ENCODE measurements at places on chromosomes 16 and 17. TPM values are rescaled to one million over a fixed set of nuclear protein-coding genes. Genes with fewer than 3 reads are reported as not detected.

DNA sequence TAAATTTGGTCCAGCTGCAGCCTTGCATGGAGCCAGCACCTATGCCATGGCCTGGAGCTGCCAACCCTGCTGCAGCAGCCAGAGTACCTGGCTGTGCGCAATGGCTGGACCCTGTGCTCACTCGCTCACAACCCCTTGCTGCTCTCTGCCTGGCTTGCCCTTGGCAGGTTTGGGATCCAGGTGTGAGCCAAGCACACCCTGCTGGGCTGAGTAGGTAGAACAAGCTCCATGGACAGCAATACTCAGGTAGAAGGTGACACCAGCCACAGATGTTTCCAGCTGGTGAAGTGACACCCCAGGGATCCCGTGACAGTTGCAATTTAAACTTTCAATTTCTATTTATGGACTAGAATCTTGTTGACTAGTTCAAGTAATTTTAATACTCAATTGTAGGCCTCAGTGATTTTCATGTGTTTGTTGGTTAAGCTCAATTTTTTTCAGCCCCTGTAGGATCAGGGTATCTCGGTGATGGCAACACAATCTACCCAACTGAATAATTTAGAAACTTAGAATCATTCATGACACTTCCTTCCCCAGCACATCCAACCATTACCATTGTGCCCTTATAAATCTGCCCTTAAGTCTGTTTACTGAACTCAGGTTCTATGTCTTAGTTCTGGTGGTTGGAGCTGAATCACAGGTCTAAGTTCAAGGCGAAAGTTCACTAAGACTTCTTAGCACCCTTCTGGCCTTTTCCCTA, 480.0 kb downstream of the PMP22 start:
- H3K27me3 ChIP-seq = no peaks in the 10 kb centered on the region
- H3K4me3 ChIP-seq = no peak overlapping the region
- no peaks in the 10 kb centered on the region for H3K36me3 ChIP-seq
- H3K4me1 ChIP-seq = no peaks in the 10 kb centered on the region

DNA sequence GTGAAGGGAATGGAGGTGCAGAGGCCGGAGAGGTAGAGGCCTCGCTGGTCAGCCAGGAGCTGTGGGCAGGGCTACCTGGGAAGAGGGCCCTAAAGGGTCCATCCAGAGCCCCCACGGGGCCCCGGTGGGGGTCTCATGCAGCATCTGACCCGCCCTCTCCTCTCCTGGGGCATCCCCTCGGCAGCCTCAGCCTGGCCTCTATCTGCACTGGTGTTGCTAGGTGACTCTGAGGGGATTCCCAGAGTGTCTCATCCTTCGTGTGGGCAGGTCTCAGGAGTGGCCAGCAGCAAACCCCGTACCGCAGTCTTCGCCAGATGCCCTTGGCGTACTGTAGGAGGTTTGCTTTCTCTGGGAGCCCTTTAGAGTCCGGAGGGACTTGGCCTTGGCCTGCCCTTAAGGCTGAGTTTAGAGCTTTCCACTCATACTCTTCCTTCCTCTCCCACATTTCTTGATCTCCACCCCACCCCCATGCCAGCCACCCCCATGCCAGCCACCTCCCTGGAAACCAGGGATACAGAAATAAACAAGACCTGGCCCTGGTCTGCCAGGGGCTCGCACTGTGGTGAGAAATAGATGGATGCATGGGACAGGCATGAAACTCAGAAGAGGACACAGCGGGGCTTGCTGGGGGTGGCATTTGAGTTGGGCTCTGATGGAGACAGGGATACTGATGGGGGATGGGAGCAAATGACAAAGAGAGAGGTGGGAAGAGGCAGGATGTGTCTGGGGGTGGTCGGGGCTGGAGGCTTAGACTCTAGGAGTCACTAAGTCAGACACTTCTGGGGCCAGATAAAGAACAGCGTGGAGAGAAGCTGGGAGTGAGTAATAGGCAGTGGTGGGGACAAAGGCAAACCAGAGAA, 9.9 kb downstream of the SLC5A10 start:
- H3K27me3 ChIP-seq = no peaks in the 10 kb centered on the region
- H3K36me3 ChIP-seq = no peaks in the 10 kb centered on the region
- no peak for DNase-seq
- no peaks in the 10 kb centered on the region for H3K4me1 ChIP-seq
- H3K4me3 ChIP-seq = no peak overlapping the region

- no peak overlapping the region for H3K27ac ChIP-seq
- peaks cover 7% of the 10 kb centered on the region for H3K4me1 ChIP-seq
- no peaks in the 10 kb centered on the region for H3K27me3 ChIP-seq
These were observed 4.5 kb downstream of the PLLP start for GRCh38 chr16:57279780-57280638.

GRCh38 chr17:65294181-65294719, 157.1 kb downstream of the RGS9 start:
- H3K4me3 ChIP-seq = no peak overlapping the region
- H3K27me3 ChIP-seq = no peaks in the 10 kb centered on the region
- DNase-seq = no peak
- H3K36me3 ChIP-seq = no peaks in the 10 kb centered on the region

- no peak for DNase-seq
- H3K4me1 ChIP-seq = no peaks in the 10 kb centered on the region
- H3K4me3 ChIP-seq = no peak overlapping the region
- H3K36me3 ChIP-seq = no peaks in the 10 kb centered on the region
These were observed 13.1 kb downstream of the ODAD4 start for GRCh38 chr17:41943492-41943891.

DNA sequence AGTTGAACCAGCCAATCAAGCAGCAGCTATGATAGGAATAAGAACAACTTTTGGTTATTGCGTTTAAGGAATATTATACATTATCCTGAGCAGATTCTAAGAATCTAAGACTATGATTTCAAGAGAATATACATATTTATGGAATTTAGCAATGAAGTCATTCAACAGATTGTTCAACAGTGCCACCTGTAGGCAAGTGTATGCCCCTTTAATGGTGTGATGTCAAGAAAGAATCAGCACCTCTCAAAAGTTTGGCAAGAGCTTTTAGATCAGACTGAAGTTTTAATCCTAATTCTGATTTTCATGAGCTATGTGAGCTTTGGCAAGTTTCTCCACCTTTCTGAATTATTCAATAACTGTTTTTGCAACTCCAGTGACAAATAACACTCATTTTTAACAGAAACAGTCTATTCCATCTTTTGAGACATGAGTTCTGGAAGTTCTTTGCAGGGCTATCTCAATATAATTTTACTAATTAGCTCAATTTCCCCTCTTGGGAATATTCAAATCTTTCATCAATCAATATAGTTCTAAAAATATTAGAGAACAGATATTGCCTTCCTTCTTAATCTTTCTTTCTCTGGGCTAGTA, 474.3 kb upstream of the TOM1L1 start:
- H3K4me3 ChIP-seq = no peak overlapping the region
- no peak overlapping the region for H3K27ac ChIP-seq
- H3K27me3 ChIP-seq = no peaks in the 10 kb centered on the region
- DNase-seq = no peak
- H3K36me3 ChIP-seq = no peaks in the 10 kb centered on the region

GRCh38 chr16:456891-457483, 31.5 kb downstream of the RAB11FIP3 start:
- DNase-seq = no peak
- H3K4me3 ChIP-seq = no peak overlapping the region
- H3K27ac ChIP-seq = no peak overlapping the region
- no peaks in the 10 kb centered on the region for H3K36me3 ChIP-seq
- no peaks in the 10 kb centered on the region for H3K27me3 ChIP-seq
- H3K4me1 ChIP-seq = no peaks in the 10 kb centered on the region

DNA sequence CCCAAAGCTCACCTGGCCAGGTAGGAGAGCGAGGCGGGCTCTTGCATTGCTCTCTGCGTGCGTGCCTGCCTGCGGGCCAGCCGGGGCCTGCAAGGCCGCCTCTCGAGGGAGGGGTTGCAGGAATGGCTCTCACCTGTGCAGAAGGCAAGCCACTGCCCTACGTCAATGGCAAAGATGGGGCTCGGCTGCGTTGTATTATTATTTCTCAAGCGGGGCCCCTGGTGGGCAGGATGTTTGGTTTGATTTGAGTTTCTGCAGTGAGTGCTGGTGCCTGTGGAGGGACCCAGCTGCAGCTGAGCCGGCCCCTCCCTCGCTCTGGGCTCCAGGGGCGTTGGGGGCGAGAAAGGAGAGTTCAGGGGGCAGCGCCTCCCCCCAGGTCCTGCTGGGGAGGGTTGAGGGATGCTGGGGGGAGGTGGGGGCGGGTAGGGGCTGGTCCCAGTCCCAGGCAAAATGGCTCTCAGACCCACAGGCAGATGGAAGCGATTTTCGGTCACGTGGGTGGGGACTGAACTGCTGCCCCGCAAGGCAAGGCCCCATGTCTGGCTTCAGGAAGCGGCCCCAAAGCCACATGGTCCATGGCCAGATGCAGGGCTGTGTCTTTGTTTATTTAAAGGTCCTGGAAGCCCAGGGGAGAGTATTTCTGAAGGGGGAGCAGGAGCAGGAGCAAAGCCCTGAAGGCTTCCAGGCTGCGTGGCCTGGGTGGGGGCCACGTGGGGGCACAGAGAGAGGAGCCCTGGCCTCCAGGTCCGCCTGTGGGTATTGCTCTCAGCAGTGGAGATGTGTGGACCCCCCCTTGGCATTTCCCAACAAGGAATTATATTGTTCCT, 338.8 kb downstream of the SEC14L1 start:
- peak overlapping the region; percentile 82 for H3K27ac ChIP-seq
- peaks cover 36% of the 10 kb centered on the region for H3K4me1 ChIP-seq
- DNase-seq = no peak
- no peaks in the 10 kb centered on the region for H3K27me3 ChIP-seq

DNA sequence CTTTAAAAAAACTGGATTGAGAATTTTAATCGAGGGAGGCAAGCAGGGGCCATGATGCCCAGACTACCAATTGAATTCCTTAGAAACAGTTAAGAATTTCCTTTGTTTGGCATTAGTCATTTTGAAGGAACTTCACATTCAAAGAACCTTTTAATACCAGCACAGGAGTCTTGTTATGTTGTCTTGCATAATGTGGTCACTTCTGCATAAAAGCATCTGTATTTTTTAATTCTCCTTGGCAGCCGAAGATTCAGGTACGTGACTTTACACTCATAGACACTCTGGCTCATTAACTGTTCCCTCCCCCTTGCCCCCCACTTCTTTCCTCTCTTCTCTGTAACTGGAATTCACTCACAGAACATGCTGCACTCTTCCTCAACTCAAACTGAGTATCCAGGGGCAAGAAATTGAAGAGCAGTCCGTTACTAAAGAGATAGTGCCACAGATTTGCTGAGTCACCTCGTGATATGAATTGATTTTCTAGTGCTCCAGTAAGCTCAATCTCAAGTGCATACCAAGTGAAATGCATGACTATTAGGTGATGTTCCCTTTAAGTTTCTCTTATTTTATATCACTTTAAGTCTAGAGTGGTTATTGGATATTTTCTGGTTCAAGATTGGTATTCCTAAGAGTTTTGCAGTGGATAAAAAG, 572.2 kb upstream of the SOX9 start:
- no peak overlapping the region for H3K4me3 ChIP-seq
- H3K27me3 ChIP-seq = no peaks in the 10 kb centered on the region
- H3K4me1 ChIP-seq = no peaks in the 10 kb centered on the region
- no peak for DNase-seq
- H3K27ac ChIP-seq = no peak overlapping the region
- no peaks in the 10 kb centered on the region for H3K36me3 ChIP-seq

DNA sequence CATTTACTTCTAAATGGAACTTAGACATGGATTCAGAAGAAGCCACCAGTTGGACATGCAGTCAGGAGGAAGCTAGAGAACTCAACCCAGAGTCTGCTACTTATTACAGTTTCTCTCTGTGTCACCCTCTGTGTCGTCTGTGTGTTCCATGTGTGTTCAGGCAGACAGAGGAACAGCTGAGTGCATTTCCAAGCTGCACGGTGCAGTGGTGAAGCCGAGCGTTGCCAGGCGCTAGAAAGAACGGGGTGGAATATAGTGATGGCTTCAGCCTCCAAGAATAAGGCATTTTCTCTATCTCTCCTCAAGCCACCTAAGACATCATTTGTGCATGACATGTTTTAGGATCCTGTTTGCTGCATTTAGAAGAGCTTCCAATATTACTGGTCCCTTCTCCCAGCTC, 101.1 kb upstream of the CCL2 start:
- H3K4me3 ChIP-seq = no peak overlapping the region
- DNase-seq = no peak
- H3K27ac ChIP-seq = no peak overlapping the region
- no peaks in the 10 kb centered on the region for H3K4me1 ChIP-seq

DNA sequence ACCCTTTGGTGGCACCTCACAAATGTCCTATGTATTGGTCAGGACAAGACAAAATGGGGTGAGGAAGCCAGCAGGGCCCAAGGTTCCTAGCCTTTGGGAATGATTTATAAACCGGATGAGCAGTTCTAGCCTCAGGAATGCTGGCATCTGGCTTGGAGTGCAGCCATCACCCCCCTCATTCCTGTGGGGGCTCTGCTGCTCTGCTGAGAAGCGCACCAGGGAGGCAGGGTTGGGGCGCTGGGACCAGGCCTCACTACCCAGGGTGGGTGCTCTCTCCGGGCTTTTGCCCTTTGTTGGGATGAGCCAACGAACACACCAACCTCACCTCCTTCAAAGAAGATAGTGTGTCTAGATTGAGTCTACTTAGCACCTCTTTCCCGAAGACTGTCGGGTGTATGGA, 39.2 kb downstream of the TMEM11 start:
- no peak overlapping the region for H3K4me3 ChIP-seq
- H3K4me1 ChIP-seq = no peaks in the 10 kb centered on the region
- peak overlapping the region; percentile 25 for H3K27ac ChIP-seq
- H3K36me3 ChIP-seq = peaks cover 5% of the 10 kb centered on the region

GRCh38 chr17:5629128-5629527, 44.8 kb upstream of the NLRP1 start:
- no peak for DNase-seq
- H3K36me3 ChIP-seq = no peaks in the 10 kb centered on the region
- peaks cover 8% of the 10 kb centered on the region for H3K27me3 ChIP-seq
- H3K27ac ChIP-seq = no peak overlapping the region

GRCh38 chr17:38894276-38894675, 24.4 kb downstream of the LASP1 start:
- H3K4me3 ChIP-seq = no peak overlapping the region
- H3K4me1 ChIP-seq = peaks cover 27% of the 10 kb centered on the region
- DNase-seq = no peak
- H3K27ac ChIP-seq = peak overlapping the region; percentile 64
- no peaks in the 10 kb centered on the region for H3K27me3 ChIP-seq
- H3K36me3 ChIP-seq = no peaks in the 10 kb centered on the region

- H3K27me3 ChIP-seq = no peaks in the 10 kb centered on the region
- no peaks in the 10 kb centered on the region for H3K36me3 ChIP-seq
These were observed 26.6 kb downstream of the SOCS1 start for GRCh38 chr16:11229432-11229831.

DNA sequence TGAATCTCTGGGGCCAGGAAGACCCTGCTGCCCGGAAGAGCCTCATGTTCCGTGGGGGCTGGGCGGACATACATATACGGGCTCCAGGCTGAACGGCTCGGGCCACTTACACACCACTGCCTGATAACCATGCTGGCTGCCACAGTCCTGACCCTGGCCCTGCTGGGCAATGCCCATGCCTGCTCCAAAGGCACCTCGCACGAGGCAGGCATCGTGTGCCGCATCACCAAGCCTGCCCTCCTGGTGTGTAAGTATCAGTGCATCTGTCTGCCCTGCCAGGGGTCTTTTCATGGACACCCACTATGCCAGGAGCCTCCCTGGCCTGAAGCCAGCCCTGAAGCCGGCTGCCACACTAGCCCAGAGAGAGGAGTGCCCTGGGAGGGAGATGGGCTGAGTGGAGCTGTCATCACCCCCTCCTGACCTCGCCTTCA, at the start of gene CETP:
Gene CETP (plus strand): TSS at position 100 of the 431 bp plus-strand sequence. CDS start 30 bp downstream, at position 130.
- H3K4me3 ChIP-seq = no peak within 1 kb of the TSS

ZG16 gene
- total RNA-seq = not detected

OR1E2 gene
- total RNA-seq = not detected

ZNF469 gene
- 0.98 TPM for total RNA-seq

DLX3 gene
- 0.44 TPM for total RNA-seq

HLF gene
- total RNA-seq = 13.4 TPM

CDH5 gene
- 45.1 TPM for total RNA-seq

All from breast epithelium (tissue), 4 donors.